ENCODE measurements at places on chromosomes 7 and 10.
A peak's percentile ranks its signal among the peaks of the same experiment; 100 is the strongest.

- no peak for DNase-seq
Measured at GRCh38 chr7:149727053-149727898, 46.1 kb downstream of the ZNF467 start.

DNA sequence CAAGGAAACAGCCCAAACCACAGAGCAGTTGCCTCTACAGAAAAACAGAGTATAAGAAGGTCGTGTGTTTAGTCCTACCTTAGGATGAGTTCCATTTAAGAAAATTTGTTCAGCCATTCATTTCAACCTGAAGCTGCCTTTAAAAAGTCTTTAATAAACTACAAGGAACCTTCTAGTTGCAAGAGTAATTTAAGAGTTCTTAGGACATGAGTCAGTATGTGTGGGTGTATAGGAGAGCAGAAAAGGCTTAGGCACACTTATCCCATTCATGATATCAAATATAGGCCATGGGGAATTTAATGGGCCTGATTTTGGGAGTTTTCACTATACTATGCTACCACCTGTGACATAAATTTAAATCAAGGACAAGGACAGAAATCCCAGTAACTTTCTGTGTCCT, 496.8 kb downstream of the TFEC start:
- DNase-seq: no peak

- peak; percentile 99 for DNase-seq
Measured at GRCh38 chr10:117541909-117542705, 439 bp upstream of the EMX2 start.

GRCh38 chr7:52838981-52839411, 196.4 kb upstream of the POM121L12 start:
- DNase-seq: peak; percentile 9

DNA sequence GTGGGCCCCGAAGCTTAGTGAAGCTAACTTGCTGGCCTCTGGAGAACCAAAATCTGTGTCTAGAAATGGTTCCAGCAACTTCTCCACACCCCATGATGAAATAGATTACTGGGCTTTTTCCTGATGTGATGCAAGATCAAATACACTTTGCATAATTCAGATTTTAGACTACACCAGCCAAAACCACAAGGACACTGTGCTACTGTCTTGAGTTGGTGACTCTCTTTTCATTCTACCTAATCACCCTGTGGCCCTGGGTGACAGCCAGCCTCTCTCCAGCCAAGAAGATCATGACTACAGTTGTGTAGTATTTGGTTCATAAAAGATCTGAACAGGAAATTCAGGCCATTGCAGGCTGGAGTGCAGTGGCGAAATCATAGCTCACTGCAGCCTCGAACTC, 22.2 kb downstream of the AZGP1 start:
- DNase-seq: peak; percentile 45

DNA sequence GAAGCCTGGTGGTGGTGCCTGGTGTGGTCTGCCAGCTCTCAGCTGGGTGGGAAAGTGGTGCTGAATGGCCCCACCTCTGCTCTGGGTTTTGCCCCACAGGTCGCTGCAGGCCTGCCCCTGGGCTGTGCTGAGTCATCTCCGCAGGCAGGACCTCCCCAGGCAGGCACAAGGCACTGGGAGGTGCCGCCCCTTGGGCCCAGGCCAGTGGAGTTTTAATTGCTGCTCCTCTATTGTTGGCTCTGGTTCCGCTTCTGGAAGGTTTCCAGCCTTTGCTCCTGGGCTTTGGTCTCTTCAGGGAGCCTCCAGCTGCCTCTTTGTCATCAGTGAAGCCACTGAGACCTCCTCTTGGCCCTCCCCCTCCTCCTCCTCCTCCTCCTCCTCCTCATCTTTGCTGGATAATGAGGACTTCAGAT, 180.3 kb upstream of the GRB10 start:
- DNase-seq: peak; percentile 33

GRCh38 chr10:100143756-100144155, 42.1 kb downstream of the ERLIN1 start:
- no peak for DNase-seq

DNA sequence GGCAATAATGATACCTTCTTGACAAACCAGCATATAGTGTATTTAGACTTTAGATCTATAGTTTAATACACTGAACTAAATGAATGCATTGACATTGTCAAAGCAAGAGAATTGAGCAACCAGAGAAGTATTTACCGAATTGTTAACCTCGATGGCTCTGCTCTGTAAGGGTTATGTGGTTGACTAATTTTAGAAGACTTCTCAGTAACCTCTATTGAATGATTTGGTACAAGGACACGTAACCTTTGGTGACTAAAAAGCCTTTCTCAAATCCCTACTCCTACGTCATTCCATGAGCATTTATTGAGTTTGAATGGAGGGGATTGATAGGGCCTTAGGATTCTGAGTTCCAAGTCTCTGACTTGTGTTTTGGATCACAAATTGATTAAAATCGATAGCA, 67.6 kb downstream of the MDFIC start:
- DNase-seq: no peak
